Head of caudate nucleus (tissue), 42 donors: ENCODE measurements at places on chromosomes 7 and 10.

DNA sequence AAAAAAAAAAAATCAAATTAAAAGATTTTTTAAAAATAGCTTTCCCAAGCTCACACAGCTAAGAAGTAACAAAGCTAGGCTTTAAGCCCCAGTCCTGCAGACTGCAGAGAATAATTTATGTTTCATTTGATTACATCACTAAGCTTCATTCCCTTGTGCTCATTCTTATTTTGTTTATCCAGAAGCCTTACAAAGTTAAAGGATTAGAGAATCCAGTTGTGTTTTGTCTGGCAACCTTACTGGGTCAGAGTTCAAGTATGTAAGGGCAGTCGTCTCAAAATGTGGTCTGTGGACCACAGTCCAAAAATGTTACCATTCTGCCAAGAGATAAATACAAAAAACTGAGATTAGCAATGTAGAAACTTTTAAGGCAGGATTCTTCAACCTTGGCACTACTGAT lies 32.1 kb upstream of the EZH2 start:
- no peak for DNase-seq

- DNase-seq: no peak
Observed at GRCh38 chr7:69285854-69286253, 312.4 kb upstream of the AUTS2 start.

DNA sequence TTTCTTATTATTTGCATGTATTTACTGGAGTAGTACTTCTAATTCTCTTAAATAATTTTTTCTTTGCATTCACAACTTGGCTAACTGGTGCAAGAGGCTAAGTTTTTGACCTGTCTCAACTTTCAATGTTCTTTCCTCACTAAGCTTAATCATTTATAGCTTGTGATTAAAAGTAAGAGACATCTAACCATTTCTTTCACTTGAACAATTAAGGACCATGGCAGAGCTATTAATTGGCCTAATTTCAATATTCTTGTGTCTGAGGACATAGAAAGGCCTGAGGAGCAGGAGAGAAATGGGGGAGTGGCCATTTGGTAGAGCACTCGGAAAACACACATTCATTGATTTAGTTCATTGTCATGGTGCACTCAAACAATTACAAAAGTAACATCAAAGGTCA lies 141.4 kb upstream of the TMEM196 start:
- DNase-seq: no peak

GRCh38 chr7:152617056-152617455 lies 58.9 kb downstream of the XRCC2 start:
- no peak for DNase-seq

DNA sequence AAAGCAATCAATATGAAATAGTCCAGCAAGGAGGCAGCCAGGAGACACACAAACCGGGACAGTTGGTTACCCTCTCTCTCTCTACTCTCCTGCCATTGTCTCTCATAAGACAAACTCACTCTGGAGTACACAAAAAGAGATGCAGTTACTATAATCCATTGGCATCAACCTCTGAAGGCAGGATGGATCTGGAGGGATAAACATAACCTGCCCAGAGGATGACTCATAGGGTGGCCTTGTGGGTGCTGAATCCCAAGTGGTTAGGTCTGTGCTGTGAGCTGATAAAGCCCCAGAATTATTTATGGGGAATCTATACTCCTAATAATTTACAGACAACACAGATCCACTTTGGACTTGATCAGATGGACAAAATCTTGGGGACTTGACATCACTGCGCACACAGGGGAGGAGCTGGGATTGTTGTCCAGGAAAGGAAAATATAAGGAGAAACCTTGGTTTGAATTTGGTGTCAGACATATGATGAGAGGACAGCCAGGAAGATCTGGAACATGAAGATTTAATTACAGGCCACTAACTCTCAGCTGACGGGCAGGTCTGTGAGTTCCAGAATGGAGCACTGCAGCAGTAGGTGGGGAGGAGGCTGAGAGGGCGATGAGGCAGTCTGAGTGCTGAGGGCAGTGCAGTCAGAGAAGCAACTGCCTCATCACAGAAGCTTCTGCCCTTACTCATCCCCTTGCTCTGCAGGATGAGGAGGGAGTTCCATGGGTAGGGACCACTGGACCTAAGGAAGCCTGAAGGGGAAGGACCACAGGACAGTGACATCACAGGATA lies 113.9 kb upstream of the PRSS58 start:
- DNase-seq: no peak

- DNase-seq: no peak
Observed at GRCh38 chr10:95375418-95375817, 84.6 kb upstream of the PDLIM1 start.

DNA sequence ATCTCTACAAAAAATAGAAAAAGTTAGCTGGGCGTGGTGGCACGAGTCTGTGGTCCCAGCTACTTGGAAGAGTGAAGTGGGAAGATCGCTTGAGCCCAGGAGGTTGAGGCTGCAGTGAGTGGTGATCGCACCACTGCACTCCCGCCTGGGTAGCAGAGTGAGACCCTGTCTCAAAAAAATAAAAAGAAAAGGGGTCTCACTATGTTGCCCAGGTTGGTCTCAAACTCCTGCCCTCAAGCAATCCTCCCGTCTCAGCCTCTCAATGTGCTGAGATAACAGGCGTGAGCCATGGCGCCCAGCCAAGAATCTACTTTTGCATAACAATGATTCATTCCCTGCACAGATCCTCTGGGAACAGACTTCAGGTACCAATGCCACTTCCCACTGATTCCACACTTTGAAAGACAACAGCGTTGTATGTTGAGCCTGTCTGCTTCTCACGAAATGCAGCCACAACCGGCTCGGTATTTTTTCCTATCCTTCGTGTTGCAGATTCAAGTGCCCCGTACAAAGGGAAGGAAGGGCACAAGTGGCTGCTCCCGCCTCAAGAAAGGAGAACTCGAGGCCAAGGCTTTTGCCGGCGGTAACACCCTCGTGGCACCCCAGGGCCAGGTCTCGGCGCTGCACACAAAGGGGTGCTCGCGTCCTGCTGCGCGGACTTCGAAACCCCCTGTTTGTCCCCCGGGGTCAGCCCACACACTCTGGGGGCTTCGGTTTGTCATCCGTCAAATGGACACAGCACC lies 745 bp downstream of the DAGLB start:
- peak; percentile 88 for DNase-seq

DNA sequence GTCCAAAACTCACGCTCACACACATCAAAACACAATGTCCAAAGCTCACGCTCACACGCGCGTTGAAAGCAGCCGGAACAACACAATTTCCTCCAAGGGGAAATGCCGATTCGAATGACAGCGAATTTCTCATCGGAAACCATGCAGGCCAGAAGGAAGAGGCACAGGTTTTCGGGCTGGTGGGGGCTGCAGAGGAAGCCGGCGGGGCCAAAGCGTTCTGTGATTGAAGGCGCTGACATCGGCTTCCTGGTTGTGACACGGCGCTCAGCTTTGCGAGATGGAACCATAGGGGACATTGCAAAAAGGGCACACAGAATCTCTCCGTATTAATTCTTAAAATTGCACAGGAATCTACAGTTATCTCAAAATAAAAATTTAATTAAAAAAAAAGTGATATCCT lies 61.3 kb downstream of the FOXL3 start:
- no peak for DNase-seq

DNA sequence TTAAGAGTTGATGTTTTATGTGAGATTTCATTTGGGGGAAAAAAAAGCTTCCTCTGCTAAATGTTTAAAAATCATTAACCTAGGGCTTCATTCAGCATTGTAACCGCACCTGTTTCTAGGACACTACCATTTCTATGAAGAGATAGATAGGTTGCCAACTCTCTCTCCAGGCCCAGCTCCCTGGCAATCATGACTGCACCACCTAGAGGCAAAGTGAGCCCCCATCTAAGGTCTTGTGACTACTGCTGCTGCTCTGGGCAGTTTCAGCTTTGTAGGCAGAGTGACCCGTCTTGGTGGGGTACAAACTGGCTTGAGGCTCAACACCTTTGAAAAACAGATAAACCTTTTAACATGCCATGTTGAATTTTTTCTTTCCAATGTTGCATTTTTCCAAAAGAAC lies 27.3 kb upstream of the MRC1 start:
- DNase-seq: no peak

DNA sequence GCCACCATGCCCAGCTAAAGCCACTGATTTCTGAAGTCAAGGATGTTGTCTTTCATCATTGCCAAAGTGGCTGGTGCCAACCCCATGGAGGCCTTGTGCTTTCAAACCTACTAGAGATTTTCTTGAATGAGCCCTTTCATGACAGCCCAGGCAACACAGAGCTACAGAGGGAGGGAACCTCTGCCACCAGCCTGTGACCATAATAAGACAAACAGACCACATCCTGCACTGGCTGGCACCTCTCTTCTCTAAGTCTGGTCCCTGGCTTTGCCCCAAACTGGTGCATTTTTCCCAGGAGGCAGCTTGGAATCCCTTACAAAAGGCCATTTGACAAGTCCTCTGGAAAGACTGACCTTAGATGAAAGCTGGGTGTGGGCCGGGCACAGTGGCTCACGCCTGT lies 348.8 kb downstream of the GALNT17 start:
- peak; percentile 17 for DNase-seq
